Psoas muscle (tissue), 8 donors: ENCODE measurements at places on chromosomes 13 and 19.

DNA sequence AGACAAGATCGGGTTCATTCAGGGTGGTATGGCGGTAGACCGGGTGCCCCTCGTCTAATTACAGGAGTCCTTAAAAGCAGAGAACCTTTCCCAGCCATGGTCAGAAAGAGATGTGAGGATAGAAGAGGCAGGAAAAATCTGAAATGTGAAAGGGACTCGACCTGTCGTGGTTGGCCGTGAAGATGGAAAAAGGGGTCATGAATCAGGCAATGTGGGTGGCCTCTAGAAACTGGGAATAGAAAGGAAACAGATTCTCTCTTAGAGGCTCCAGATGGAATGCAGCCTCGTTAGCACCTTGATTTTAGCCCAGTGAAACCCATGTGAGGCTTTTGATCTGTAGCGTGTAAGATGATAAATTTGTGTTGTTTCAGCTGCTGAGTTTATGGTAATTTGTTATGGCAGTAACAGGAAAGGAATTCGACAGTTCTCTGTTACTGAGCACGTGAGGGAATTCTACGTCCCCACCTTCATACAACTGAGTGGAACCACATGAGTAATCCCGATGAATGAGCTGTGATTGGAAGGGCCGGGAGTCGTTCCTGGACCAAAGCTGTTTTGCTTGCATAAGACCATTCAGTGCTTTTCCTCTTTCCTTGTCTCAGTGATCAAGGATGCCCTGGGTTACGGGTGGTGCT lies 11.0 kb upstream of the CA11 start:
- no peak for DNase-seq

GRCh38 chr13:51361106-51361505 lies 21.6 kb downstream of the SERPINE3 start:
- DNase-seq: no peak

DNA sequence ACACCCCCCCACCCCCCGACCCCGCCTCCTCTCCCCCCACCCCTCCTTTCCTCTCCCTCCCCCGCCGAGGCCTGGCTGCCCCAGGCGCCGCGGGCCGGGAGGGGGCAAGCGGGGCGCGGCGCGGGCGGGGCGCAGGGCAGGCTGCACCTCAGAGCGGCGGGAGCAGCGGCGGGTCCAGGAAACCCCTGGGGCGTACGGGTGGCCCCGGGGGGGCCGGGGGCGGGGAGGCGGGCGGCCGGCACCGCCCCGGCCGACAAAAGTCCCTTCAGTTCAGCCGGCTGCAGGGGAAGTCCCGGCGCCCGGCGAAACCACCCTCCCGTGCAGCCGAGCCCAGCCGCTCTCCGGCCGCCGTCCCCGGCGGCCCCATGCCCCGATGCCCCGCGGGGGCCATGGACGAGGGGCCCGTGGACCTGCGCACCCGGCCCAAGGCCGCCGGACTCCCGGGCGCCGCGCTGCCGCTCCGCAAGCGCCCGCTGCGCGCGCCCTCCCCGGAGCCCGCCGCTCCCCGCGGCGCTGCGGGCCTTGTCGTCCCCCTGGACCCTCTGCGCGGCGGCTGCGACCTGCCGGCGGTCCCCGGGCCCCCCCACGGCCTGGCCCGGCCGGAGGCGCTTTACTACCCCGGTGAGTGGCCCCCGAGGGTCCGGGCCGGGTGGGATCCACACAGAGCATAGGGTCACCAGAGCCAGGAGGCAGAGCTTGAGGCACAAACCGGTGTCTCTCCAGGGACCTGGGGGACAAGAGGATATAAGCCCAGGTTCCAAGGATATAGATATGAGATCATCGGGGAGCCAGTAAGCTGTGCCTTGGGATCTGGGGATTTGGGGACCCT lies at the start of gene BCL3:
BCL3 (plus strand) TSS at position 283 of the 829 bp plus-strand sequence; CDS start at position 366, 83 bp downstream.
- DNase-seq: peak; percentile 85

DNA sequence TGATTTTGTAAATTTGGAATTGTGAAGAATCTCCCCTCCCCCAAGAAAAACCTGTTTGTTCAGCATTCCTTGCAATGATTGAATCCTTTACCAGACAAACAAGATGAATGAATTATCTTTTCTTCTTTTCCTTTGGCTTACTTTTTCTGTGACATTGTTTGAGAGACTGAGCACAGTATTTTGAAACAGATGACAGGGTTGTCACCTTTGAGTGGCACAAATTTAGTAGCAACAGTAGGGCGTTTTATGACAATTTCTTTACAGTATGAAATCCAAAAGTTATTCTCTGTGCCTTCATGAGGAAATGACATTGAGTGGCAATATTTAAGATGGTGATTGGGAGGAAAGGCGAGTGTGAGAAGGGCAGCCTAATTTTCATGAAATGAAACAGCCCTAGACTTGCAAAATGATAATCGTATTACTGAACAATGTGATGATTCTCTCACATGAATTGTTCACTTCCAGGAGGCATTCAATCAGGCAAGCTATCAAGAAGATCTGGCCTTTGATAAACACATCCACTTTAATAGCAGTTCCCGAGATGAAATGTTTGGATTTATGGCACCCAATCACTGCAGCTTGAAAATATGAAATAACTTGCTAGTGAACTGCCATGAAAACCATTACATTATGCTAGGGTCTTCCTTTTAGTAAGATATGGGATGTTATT lies 68.6 kb upstream of the SCEL start:
- no peak for DNase-seq

DNA sequence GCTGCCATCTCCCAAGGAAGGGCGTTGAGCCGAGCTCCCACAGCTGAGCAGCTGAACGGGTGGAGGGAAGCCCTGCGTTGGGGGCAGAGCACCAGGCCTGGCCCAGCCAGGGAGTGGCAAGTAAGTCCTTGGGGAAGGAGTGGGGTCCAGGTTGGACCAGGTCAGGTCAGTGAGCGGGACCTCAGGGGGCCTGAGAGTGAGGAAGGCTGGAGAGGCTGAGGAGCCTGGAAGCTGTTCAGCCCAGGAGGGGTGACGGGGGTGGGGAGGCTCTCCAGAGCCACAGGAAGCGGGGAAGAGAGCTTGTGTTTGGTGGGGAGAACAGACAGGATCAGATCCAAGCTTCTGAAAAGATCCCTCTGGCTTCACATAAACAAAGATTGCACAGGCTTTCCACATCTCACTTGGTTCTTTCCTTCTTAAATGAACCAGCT lies 55.4 kb upstream of the ATP12A start:
- DNase-seq: no peak

DNA sequence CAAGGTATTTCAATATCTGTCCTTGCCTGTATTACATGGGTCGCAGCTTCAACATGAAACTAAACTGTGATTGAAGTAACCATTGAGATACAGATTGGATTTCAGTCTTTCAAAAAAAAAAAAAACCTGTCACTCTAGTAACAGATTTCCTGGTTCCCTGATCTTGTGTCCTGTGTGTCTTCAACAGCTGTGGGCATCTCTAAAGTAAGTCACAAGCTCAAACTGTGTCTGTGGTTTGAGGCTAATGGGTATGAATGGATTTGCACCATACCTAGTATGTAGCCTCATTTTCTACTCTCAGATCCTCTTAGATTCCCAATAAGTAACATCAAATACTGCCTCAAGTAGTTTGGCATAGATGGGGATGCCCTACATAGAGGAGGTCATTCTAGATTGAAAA lies 300.1 kb downstream of the COG6 start:
- no peak for DNase-seq

GRCh38 chr19:16594131-16594586 lies 21.9 kb upstream of the SLC35E1 start:
- no peak for DNase-seq

- DNase-seq: no peak
Observed at GRCh38 chr19:46809534-46810272, 21.3 kb upstream of the SLC1A5 start.

DNA sequence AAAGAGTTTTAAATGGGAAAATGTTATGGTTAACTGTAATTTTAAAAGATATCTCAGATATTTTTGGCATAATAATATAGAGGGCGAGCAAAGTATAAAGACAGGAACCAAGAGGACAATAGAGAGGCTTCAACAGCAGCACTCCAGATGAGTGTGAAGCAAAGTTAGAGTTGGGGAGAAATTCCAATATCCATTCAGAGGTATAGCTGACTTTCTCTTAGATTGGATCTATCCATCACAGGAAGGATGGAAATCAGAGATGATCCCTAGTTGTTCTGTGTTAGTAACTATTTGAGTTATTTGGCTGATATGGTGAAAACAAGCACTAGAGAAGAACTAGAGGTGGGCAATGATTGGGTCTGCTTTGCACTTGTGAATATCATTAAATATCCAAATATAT lies 786.0 kb upstream of the KLHL1 start:
- DNase-seq: no peak

- no peak for DNase-seq
Observed at GRCh38 chr19:33724721-33725060, 72.0 kb upstream of the KCTD15 start.

- DNase-seq: peak; percentile 34
Observed at GRCh38 chr19:49983645-49984229, 22.8 kb upstream of the SIGLEC11 start.

GRCh38 chr19:54804101-54804500 lies 691 bp downstream of the KIR2DL4 start:
- no peak for DNase-seq

GRCh38 chr13:56980856-56981255 lies 159.9 kb upstream of the PRR20A start:
- no peak for DNase-seq

DNA sequence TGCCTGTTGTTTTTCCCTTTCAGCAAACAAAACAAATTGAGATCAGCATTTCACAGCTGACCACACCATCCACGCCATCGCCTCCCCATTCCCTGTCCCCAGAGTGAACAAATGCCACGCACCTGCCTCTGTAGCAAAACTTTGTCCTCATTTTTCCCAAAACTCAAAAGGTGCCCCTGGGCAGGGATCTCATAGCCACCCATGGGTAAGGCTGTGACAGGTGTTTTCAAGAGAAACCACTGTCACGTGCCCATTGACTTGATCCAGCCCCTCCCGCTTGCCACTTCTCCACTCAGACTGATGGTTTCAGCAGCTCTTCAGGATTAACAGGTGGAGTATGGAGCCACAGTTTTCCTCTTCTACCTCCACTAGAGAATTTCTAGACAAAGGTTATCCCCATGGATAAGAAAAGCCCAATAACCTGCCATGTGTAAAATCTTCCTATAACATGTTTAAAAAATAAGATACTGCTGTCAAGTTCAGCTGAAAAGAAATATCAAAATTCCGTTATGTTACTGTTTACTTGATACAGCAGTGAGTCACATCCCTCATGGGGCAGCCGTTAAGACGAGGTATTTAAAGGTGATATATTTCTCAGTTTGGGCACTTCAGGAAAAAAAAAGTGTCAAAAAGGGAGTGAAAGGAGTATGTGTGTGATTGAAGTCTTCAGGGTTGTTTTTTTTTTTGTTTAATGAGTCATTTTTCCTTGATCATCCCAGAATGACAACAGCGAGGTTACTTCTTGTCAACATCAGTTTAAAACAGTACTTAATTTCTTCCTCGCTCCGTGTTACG lies 63.5 kb upstream of the GPR183 start:
- no peak for DNase-seq

DNA sequence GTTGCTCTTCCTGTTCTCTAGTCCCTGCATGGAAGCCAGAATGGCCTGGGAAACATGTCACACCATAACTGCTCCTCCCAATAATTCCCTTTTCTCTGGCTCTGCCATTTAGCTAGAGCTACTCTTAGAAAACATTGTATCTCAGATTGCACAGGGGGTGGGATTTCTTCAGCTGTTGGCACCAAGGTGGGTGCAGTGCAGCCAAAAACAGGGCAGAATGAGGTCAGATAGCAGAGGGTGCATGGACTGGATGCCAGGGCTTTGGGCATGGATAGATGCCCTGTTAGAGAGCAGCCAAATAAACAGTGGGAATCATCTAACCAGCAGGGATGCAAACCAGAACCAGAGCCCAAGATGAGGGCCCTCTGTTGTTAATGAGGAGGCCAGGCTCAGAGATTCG lies 4.9 kb upstream of the AMER2 start:
- DNase-seq: no peak

GRCh38 chr19:2457394-2458037 lies 757 bp upstream of the LMNB2 start:
- no peak for DNase-seq

- no peak for DNase-seq
Observed at GRCh38 chr19:4521170-4521887, 3.0 kb upstream of the PLIN4 start.

DNA sequence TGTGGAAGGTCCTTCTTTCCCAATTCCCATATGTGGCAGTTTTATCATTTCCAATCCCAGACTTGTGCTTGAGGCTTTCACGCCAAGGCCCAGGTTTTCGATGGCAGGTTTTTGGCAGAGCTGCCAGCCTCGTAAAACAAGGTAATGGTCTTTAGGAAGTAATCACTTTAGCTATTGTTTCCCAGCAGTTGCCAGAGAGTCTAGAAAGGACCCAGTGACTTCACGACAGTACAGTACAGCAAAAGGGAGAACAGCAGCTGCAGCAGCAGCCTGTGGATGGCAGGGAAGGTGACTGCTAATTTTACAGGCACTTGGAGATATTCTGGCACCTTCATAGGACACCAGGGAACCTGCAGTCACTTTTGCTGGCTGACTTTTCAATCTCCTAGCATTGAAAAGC lies 291.6 kb upstream of the MAB21L1 start:
- DNase-seq: no peak

DNA sequence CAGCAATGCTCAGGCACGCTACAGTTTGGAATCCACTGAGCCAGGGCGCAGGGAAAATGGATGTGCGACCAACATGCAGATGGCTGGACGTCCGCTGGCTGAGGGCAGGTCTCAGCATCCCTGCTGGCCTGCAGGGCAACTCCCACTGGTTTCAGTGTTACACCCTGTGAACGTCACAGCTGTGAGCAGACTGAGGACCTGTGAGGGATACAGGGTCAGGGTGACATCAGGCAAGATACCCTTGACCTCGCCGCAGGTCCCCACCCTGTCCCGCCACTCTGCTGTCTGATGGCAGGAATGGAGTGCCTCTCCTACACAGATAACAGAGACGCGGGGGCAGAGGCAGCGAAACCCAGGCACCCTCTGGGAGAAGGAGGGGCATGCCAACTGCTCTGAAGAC lies 19.1 kb downstream of the ZFR2 start:
- DNase-seq: no peak

DNA sequence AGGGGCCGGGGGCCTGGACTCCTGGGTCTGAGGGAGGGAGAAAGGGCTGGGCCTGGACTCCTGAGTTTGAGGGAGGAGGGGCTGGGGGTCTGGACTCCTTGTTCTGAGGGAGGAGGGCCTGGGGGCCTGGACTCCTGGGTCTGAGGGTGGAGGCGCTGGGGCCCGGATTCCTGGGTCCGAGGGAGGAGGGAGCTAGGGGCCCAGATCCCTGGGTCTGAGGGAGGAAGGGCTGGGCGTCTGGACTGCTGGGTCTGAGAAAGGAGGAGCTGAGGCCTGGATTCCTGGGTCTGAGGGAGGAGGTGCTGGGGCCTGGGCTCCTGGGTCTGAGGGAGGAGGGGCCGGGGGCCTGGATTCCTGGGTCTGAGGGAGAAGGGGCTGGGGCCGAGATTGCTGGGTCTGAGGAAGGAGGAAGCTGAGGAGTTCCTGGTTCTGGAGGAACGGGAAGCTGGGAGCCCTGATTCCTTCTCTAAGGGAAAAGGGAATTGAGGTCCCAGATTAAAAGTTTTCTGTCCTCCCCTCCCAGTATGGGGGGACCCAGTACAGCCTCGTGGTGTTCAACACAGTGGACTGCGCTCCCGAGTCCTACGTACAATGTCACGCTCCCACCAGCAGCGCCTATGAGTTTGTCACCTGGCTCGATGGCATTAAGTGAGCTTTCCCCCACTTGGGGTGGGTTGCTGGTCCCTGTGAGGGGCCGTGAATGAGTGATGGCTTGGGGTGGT lies 721 bp downstream of the MED25 start:
- DNase-seq: no peak
